ENCODE measurements at places on chromosomes 7 and 10.

DNA sequence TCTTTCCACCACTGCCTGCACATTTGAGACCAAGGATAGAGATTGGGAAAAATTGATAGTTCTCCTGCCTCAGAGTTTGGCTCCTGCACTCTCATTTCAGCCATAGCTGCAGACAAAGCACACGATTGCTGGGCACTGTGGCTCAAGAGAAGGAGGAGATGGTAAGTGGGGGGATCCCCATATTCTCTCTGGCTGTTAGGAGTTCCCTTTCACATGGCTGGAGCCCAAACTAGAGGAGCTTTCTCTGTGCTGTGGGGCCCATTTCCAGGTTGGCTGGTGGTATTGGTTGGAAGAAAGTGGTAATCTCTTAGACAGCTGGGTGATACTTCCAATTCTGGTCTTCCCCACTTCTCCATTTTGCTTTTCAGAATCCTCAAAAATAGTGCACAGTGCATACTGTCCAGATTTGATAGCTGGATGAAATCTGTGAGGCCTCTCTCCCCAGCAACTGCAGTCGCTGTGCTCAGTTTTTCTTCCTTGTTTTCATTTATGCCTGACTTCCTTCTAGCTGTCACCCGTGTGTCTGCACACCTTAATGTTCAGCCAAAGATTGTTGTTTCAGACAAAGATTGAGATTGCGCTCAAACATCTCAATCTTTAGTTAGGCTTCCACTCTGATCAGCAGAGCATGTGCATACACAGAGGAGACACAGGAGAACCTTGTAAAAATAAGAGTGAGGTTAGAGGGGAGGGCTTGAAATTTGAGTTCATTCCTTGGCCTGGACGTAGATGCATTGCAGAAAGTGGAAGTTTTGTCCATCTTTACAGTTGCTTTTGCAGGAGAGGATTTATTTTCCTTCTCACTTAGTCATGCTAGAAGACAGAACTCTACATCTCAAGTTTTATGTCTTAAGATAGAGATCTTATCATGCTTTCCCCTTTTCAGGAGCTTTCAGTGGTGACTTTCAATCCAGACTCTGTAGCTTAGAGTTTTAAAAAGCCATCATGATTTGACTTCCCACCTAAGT lies 28.6 kb downstream of the RABGEF1 start:
- DNase-seq: no peak

DNA sequence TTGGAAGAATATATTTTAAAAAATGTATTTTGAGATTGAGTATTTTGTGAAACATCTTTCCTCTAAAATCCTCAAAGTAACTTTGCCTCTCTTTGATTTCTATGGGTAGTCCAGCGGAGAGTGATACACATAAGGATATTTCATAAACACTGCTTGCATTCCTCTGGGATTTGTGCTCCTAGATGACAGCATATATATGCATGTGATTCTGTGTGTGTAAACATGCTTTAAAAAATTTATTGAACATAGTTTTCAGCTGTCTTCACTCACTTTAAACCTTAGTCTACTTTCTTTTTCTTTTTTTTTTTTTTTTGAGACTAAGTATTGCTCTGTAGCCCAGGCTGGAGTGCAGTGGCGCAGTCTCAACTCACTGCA lies 84.6 kb downstream of the KAT6B start:
- no peak for DNase-seq

GRCh38 chr7:67678419-67678818 lies 681.8 kb downstream of the TYW1 start:
- no peak for DNase-seq

GRCh38 chr10:90032519-90032918 lies 331.1 kb downstream of the KIF20B start:
- DNase-seq: no peak

- DNase-seq: no peak
Observed at GRCh38 chr10:127886371-127887051, 6.2 kb downstream of the CLRN3 start.

DNA sequence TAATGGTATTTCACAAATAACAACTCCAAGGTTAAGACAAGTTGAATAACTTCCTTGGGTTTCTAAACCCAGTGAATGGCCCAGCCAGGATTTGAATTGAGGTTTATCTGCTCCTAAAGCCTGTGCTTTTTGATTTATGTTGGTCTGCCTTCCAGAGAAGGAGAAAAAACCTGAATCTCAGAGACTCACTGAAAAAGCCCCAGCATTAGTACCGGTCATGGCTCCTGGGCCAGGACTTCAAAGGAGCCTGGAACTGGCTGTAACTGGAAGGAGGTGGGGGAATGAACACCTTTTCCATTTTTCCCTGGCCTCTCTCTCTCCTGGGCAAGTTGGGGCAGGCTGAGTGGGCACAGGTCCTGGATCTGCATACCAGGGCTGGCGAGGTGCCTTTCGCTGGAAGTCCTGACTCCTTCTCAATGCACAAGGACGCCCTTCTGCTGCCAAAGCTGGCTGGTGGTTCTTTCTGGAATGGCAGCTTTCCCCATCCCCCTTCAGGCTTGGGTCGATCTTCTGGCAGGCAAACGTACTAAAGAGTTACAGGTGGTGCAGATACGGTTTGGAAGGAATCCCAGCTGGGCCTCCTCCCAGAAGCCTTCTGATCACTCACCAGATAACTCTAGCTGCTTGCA lies 268.2 kb downstream of the PTEN start:
- no peak for DNase-seq

GRCh38 chr7:45112648-45113047 lies 1.2 kb upstream of the TBRG4 start:
- no peak for DNase-seq

- DNase-seq: no peak
Observed at GRCh38 chr7:70456719-70457118, 675.2 kb upstream of the GALNT17 start.

- no peak for DNase-seq
Observed at GRCh38 chr10:84329196-84329611, 815 bp downstream of the CCSER2 start.

- DNase-seq: no peak
Observed at GRCh38 chr10:22343731-22344130, 1.6 kb upstream of the SPAG6 start.

DNA sequence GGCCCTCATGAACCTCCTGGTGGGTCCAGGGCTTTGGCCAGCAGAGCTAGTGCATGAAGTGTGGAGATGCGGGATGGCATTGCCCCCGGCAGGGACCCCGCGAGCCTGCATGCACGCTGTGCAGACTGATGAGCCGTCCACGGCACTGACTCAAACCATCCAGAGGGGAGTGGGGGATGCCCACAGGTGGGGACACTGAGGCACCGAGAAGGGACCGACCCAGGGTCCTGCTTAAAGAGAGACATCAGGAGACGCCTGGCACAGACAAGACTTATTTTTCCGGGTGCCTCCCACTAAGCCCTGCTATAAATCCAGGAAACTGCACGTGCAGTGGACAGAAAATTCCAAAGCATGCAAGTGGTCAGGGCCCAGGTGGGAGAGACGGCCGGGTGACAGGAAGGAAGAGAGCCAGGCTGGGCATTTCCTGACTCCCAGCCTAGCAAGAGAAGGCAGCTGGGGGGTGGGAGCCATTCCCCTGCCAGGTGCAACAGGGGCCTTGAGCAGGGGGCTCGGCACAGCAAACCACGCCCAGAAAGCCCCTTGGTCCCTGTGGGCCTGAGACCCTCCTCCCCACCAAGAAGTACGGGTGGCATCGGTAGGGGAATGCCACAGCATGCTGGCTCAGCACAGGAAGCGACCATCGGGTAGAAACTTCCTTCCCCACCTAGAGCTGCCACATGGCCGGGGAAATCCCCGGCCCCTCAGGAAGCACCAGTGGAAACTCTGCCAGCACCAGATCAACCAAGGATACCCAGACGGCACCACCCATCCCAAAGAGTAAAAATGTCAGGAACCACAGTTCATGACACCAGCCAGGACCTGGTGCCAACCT lies 91.5 kb downstream of the FOXL3 start:
- no peak for DNase-seq

DNA sequence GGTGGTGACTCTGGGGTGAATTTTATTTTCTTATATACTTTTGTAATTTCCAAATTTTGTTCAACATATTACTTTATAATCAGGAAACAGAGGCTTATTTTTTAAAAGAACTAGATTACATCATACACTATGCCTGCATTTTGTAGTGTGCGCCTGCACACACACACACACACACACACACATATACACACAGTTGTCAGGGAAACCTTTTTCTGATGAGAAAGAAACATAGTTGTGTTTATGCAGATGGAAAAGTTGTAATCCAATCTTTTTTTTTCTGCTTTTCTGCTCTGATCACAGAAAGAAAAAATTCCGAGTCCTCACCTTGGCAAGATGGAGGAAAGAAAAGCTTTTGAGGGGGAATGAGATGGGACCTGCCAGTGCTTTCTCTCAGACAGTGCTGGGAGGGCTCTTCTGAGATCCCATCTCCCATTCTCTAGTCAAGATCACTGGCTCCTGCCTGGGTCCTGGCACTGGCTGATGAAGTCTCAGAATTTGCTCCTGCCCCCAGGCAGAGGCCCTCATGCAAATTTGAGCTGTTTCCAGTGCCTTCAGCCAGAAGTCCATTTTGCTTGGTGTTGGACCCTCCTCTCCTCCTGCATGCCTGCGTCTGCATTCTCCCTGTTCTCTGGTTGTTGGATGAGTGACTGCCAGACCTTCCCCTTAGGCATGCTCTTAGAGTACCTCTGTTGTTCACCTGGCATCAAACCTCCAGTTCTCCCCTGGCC lies 59.7 kb downstream of the TLL2 start:
- DNase-seq: no peak

- DNase-seq: no peak
Observed at GRCh38 chr10:117419921-117420320, 44.7 kb upstream of the PDZD8 start.

DNA sequence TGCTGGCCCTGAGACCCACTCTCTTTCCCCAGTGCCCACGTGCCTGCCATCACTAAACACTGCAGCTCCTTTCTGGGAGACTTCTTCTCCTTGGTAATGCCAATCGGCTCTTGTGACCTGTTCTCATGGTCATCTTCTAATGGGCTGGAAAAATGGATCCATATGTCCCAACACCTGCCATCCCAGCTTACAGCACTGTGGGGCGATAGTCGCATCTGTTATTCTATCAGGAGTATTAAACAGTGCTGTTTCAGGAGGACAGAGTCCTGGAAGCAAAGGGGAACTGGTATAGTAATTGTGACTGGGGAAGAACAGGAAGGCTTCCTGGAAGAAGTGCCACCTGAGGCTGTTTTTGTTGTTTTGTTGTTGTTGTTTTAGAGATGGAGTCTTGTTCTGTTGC lies 411.2 kb downstream of the GLRX3 start:
- DNase-seq: no peak

DNA sequence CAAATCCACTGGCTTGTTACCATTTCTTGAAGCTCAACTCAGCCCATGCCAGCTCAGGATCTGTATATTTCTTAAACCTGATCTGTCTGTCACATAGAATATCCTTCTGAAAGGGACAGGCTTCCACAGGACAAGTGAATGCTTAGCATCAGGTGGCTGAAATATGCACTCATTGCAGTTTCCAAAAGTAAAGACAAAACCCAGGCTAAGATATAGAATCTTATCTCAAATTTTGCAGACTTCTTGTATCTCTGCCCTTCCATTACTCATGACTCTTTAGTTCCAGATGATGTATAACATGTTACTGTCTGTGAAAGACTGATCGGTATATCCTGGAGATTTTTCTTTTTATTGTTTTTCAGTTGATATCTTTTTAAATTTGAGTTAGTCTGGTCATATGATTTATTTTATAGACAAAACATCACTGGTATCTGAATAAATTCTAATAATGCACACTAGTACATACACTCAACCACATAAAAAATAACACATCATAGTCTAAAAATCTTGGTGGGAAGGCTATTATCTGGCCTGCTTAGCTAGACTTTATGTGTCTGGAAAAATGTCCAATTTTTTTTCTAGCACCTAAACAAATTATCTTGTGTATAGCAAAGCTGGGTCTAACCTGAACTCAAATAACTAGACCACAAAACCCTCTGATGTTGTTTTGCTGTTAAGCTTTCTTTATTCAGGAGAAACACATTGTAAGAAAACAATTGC lies 182.6 kb downstream of the ADAM12 start:
- DNase-seq: no peak

DNA sequence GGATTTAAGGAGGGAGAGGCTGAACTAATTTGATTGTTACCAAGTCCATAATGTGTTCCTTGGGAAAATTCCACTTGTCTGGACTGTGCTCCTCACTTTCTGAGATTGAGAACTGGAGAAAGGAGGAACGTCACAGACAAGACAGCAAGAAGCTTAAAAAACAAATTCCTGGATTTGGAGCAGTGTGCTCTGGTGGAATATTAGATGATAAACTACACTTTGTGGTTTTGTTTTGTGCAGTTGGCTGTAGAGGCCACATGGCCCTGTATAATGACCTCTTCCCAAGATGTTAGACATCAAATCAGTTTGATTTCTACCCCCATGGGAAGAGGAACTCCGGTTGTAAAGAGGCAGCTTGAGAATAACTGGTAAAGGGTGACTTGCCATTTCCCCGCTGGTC lies 421.3 kb upstream of the GALNT17 start:
- DNase-seq: no peak

GRCh38 chr10:97623277-97623676 lies 10.0 kb downstream of the MORN4 start:
- no peak for DNase-seq
